Tibial nerve (tissue), 4 donors: ENCODE measurements at places on chromosomes 5 and 9.

- DNase-seq = no peak
Measured at GRCh38 chr5:126754609-126755008, 22.3 kb upstream of the LMNB1 start.

DNA sequence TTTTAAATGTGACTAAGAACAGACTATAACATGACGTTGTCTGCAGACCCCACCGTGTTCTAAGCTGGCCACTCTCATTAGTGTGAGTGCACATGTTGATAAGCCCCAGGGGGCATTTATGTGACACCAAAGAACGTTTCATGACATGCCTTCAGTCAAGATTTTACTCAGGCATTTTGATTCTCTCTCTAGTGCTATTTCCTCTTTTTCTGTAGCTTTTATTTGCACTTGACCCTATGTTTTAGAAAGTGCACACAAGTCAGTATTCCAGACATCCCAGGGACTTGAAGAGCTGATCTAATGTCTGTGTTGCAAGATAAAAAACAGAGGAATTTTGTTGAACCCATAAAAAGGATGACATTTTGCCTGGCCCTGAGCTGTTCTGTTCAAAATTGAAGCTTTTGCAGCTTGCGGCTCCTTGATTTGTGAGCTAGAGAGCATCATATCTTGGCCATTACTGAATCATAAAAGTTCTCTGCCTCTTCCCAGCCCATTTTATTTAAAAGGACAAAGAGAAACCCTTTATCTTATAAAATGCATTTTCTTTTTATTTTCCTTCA lies 80.9 kb upstream of the TYRP1 start:
- no peak for DNase-seq

DNA sequence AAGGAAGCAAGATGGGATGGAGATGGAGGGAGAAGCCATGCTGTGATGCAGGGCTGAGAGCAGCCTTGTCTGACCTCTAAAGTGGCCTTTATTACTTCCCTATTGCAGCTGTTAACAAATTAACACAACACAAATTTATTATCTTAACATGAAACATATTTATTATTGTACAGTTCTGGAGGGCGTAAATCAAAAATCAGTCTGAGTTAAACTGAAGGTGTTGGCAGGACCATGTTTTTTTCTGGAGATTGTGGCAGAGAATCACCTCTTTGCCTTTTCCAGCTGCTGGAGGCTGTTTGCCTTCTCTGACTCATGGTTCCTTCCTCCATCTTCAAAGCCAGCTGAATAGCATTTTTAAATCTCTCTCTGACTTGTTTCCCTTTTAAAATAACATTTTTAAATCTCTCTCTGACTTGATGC lies 7.2 kb upstream of the MCC start:
- DNase-seq = no peak

DNA sequence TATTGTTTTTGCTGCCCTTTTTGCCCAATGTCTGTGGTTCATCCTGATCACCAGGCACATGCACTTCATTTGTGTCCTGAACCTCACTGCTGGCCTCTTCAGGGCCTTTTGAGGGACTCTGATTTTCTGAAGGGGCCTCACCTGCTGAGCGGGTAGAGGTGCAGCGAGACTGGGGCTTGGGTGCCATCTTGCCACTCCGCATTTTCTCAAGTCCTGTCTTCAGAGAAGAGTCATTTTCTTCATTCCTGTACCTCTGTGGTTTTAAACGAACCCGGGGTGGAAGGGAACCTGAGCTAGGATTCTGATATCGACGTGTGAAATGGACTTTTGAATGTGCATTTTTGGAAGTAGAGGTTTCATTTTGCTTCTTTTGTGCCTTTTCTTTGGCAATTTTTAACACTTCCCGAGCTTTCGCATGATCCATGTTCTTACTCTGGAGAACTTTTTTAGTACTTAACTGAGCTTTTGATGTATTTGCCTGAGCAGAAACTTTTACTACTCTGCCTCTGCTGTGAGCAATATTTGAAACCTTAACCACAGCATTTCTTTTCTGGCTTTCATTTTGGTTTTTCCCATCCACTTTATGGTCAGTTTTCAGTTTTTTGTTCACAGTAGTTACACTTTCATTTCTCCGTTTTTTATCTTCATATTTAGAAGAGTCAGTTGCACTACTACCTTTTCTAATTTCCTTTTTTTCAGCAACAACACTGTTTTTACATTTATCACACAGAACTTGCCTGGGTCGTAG lies 26.1 kb downstream of the PWWP2A start:
- DNase-seq = no peak

GRCh38 chr5:9381464-9381863 lies 164.4 kb downstream of the SEMA5A start:
- DNase-seq = no peak

GRCh38 chr9:32705059-32705458 lies 69.6 kb upstream of the TAF1L start:
- DNase-seq = no peak

DNA sequence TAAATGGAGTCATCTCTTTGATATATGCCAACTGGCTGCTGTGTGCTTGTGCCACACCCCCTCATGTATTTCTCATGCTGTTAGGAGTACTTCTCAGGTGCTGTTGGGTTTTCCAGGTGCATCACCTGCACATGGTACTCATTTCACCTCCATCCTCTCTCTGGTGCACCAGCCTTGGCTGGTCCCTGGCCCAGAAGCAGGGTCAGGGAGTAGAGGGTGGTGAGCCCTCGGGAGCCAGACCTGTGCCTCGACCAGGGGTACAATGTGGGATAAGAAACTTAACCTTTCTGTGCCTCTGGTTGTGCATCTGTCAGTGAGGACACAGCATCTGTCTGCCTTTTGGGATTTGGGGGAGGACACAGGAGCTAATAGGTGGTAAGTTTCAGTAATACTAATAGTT lies 38.5 kb downstream of the SECISBP2 start:
- no peak for DNase-seq

DNA sequence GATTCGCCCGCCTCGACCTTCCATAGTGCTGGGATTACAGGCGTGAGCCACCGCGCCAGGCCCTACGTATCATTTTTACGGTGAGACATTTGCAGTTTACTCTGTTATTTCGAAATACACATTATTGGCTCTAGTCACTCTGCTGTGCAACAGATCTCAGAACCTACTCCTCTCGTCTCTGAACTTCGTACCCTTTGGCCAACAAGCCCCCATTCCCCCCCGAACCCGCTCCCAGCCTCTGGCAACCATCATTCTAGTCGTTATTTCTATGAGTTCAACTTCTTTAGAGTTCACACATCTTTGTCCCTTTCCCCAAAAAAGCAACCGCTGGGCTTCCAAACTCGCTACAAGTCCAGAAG lies 735 bp downstream of the PTGR1 start:
- DNase-seq = peak; percentile 28

- DNase-seq = no peak
Measured at GRCh38 chr5:83973925-83974815, 253.5 kb upstream of the HAPLN1 start.

- DNase-seq = no peak
Measured at GRCh38 chr9:125913551-125913950, 166.4 kb downstream of the PBX3 start.

DNA sequence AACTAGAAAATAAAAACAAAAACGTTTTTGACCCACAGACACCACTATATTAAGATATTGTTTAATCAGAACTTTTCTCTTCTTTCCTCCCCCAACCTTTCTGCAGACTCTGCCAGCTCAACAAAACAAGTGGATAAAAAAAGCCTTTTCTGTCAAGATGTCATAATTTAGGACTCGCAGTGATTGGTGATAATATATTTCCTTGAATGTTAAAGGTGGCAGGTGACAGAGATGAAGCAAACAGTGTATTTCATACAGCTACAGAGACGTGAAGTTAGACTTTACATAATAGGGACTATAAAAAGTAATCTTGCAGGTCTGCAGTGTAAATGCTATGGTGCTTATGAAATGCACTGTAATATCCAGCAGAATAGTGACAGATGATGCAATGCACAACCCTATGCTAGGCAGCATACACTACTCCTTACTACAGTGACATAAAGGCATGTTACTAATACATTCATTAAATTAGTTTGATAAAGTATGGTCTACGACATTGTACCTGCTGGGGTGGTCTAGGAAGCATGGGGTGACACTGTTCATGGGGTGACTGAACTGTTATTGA lies 326.7 kb upstream of the GRAMD2B start:
- DNase-seq = no peak

GRCh38 chr5:125897089-125897488 lies 526.1 kb upstream of the GRAMD2B start:
- no peak for DNase-seq

DNA sequence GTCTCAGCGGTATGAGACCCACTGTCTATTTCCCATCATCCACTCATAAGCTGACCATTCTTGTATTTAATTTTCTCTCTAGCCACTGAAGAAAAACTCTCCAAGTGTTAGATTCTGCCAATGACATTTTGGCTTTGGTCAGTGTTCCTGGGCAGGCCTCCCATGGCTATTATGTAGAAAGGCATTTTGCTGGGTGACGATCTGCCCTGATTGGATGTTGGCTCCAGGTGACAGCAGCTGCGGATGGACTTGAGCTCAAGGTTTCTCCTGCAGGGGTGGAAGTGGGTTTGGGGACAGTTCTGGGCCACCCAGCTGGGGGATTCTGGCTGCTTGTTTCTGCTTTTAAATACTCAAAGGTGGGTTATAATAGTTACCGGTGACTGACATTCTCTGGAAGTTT lies 31.6 kb downstream of the ACSL6 start:
- DNase-seq = no peak

- no peak for DNase-seq
Measured at GRCh38 chr5:129125819-129126218, 31.3 kb downstream of the ISOC1 start.

DNA sequence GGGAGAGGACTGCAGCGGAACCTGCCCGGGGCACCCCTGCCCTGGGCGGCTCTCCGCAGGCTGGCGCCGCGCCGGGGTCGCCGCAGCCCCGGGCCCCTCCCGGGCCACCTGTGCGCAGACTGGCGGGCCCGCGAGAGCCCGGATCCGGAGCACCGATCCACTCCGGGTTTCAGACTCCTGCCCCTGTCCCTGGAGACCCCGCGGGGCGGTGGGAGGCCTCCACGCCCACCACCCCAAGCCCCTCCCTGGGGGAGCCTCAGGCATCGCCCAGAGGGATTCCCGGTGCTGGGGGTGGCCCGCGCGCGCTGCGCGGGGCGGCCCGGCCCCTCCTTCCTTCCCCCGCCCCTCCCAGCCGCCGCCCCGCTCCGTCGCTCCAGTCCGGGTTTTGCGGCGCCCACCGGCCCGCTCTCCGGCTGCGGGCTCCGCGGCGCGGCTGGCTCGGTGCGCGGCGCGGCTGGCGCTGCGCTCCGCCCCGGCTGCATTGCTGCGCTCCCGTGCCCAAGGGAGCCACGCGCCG lies at the start of gene UNC5A:
UNC5A (plus strand) TSS at position 479 of the 517 bp plus-strand sequence. CDS start 192 bp downstream, outside the sequence.
- DNase-seq = no peak

- DNase-seq = no peak
Measured at GRCh38 chr5:71874521-71874920, 155.4 kb downstream of the CARTPT start.

GRCh38 chr5:150999704-151000442 lies 20.5 kb upstream of the GPX3 start:
- peak; percentile 80 for DNase-seq

DNA sequence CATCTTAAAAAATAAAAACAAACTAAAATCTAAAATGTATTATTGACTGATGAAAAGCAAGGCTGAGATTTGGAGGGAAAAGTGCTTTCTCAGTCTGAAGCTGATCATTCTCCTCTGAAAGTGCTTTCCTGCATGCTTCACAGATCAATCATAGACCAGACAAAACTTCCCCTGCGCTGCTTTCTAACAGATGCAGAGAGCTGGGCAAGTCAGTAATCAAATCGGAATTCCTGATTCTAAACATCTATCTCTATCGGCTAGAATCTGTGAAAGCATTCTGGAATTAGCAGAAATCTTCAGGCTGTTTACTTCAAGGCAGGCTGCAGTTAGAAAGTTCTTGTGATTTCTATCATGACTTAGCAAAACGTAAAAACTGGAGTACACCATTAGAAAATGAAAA lies 15.6 kb upstream of the FAM81B start:
- DNase-seq = no peak
